ENCODE measurements at places on chromosomes 6 and 20.

GRCh38 chr6:17281100-17281496, at the start of gene RBM24:
Gene RBM24, plus strand, starts transcription at chr6:17281361. Its CDS starts 221 bp downstream, at chr6:17281582.
- peak; percentile 28 for DNase-seq

DNA sequence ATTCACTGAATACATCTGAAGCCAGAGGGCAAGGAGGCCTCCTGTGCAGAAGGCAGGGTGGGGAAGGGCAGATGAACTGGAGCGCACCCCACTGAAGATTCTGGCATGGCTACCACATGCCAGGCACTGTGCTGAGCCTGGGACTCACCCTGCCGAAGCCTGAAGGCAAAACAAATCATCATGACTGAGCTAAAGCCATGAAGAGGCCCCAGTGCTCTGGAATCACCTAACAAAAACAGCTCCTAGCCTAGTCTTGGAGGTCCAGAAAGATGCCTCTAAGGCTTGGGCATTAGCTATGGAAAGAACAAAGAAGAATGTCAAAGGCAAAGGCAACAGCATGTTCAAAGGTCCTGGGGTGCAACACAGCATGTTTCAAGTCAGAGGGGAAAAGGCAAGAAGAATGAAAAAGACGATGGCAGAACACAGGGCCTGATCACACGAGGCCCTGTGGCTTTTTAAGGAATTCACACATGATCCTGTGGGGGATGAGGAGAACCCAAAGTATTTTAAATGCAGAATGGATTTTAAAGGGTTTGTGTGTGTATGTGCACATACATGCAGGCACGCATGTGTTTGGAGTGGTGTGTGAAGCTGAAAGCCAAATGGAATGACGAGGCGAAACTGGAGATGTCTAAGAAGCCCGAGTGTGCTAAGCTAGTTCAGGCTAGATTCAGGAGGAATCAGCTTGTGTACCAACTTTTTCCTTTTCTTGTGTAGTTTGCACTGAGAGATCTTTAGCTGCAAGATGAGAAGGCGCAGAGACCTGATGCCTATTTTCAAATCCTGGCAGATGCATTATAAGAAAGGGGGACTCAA, 261.4 kb downstream of the ZNF217 start:
- DNase-seq: no peak

DNA sequence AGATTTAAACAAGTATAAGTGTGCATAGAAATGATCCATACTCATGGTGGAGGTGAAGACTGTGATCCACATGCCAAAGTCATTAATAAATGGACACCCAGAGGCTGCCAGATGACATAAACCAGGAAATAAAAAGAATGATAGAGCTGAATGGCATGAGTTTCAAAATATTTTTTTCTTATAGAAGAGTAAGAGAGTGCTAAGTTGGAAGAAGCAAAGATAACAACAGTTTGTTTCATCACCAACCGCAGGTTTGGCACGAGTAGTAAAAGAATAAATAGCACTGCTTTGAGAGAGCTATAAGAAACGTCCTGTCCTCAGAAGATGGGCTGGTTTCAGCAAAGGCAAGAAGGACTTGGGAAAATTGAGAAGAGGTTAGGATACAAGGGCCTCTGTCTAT, 246.9 kb downstream of the UBE3D start:
- DNase-seq: no peak

DNA sequence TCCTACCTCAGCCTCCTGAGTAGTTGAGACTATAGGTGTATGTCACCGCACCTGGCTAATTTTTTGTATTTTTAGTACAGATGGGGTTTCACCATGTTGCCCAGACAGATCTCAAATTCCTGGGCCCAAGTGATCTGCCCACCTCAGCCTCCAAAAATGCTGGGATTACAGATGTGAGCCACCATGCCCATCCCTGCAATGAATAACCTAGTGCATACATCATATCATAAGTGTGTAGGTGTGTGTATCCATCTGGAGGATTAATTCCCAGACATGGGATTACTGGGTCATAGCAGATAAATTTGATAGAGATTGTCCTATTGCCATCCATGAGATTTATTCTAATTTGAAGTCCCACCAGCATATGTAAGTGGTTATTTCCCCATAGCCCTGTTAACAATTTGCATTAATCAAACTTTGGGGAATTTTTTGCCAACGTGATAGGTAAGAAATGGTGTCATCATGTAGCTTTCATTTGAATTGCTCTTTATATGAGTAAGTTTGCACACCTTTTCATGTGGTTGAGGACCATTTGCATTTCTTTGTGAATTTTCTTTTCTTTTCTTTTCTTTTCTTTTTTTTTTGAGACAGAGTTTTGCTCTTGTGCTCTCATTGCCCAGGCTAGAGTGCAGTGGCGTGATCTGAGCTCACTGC, 29.9 kb upstream of the BACH2 start:
- no peak for DNase-seq

DNA sequence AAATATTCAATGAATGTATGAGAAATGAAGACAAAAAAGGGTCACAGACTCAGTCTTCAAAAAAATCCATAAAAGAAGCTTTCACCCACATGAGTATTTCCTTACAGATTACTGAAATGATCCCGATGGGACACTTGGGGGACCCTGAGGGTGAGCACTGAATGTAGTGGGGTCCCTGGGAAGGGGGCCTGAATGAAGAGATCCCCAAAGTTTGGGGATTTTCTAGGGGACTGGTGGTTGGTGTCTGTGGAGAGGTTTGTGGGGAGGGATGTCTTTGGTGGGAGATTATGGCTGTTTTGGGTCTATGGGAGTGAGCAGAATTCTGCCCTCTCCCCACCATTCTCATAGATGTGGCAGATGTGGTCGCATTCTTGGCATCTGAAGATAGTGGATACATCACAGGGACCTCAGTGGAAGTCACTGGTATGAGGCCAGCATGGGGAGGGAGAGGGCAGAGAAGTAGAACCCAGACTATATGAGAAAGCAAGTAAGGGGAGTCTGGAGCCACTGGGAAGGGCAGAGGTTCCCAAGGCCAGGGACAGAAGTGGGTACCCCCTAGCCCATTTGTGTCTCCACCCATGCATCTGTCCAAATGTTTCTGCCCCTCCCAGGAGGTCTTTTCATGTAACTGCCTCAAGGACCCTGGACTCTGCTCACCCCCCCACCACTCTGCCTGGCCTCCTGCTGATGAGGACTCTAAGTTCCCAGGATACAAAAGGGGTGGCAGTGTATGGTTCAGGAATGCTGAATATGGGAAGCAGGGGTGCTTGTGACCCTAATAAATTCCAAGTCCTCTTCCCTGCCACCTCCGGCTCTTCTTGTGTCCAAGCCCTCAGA, 1.8 kb downstream of the HSD17B8 start:
- DNase-seq: no peak

DNA sequence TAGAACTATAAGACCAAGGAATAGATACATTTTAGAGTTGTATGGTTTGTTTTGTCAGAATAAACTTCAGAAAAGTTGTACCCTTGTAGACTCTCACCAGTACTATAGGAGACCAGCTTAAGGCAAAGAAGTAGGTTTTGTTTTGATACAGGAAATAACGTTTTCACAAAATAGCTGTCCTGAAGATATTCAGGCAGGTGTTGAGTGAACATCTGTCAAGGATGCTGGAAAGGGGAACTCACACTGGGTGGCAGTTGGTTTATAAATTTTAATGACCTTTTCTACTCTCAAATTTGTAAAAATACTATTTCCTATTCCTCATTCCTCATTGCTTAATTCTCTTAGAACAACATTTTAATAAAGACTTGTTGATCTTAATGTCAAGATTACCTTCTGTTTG, 174.0 kb upstream of the MAN1A1 start:
- DNase-seq: no peak

DNA sequence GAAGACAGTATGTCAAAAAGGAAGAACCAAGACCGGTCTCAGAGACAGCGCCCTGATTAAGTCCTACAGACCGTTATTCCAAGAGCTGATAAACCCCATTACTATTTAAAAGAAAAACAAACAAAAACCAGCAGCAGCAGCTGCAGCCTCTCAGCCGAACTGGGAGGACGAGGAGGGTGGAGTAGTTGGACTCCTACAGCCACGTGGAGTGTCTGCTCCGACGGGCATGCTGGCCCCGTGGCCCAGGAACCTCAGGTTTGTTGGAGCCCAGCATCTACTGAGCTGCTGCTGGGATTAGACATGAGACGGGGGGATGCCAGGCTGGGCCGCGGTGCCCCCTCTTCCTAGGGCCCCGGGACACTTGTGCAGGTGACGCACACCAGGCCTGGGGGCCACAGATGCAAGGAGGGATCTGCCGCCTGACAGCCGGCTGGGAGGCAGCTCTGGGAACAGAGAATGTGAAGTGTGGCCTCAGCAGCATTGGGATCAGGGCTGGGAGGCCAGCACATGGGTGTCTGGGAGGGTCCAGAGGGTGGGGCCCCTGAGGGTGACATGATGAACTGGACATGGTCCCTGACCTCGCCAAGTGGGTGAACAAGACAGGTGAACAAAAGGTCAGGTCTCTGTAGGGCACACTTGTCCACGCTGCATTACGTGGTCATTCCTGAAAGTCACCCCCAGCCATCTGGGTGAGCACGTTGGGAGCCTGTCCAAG, 2.9 kb upstream of the ZBTB46 start:
- DNase-seq: no peak

GRCh38 chr6:6494677-6495076, 93.8 kb upstream of the LY86 start:
- no peak for DNase-seq

DNA sequence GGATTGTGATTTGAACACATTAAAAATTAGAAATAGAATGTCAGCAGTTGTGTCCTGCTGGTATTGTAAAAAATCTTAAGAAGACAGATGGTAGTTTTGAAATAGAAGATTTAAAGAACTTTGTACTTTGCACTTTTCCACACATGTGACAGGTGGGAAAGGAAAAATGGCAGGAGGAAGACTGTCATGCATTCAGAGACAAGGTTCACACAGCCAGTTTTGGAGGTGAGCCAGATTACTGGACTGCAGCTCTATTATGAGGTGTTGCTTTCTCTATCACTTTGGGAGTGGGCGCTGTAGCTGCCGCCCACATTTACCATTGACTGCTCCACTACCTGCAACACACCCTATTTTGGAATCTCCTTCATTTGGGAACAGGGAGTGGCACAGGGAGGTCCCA, 12.1 kb upstream of the NDUFAF4 start:
- DNase-seq: no peak

DNA sequence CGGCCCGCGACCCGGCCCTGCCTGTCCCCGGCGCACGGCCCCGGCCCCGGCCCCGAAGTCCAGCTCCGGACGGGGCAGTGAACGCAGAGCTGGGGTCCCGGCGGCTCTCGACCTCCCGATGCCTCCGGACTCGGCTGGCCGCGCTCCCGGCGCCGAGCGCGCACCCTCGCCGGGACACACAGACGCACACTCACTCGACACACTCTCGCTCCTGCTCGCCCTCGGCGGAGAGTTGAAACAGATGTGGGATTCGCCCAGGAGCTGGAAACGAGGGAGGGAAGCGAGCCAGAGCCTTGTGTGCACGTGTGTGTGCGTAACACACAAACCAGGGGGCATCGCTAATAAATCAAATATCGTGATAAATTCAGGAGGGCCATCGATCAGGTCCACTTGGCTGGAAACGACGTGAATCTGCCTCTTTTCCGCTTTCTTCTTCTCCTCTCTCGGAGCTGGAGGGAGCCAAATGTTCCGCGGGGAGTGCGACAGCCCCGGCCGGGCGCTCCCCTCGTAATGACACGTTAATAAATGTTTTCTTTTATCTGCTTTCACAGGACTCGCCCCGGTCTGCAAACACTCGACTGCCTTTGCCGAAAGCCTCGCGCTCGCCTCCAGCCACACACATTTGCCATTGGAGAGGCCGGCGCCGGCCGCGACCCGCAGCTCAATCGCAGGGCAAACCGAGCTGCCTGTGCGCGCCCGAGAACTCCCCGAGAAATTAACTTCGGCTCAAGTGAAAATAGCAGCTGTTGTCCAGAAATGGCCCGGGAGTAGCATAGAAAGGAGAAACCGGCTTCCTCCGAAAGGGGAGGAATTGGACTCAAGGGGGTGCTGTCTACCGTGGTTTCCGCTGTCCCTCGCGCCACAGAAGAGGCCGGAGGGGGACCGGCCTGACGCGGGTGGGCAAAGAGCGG, 828 bp upstream of the SULF2 start:
- no peak for DNase-seq

GRCh38 chr6:4553387-4553786, 222.8 kb upstream of the CDYL start:
- no peak for DNase-seq

DNA sequence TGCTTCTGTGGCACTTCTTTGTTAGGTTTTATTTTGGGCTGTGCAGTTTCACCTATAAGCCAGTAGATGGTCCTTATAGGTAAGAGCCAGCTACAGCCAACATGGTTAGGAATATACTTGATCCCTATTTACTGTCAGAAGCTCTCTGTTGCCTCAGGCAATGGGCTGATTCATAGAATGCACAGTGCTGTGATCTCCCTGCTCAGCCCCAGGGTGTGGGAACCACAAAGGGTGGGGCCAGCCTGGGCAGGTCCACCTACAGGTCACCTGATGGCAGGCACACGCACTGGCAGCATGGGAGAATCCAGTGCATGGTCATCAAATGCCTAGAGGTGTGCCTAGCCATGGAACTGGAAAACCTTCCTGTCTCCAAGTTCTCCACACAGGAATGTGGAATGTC, 191.9 kb downstream of the MOXD1 start:
- no peak for DNase-seq

DNA sequence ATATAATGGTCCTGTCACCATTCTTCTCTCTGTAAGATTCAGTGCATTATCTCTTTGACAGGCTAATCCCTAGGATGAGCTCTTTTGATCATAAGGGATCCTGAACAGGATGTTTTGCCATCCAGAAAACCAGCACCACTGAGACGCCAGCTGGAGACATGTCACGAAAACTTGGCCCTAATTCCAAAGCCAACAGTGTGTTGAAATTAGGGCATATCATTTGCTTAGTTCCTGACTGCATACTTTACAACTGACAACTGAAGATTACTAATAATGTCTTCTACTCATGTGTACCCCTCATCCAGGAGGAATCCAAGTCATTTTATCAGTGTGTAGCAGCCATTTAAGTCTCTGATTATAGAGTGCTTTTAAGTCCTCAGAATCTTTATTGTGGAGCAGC, 243.6 kb downstream of the KCNQ5 start:
- no peak for DNase-seq

DNA sequence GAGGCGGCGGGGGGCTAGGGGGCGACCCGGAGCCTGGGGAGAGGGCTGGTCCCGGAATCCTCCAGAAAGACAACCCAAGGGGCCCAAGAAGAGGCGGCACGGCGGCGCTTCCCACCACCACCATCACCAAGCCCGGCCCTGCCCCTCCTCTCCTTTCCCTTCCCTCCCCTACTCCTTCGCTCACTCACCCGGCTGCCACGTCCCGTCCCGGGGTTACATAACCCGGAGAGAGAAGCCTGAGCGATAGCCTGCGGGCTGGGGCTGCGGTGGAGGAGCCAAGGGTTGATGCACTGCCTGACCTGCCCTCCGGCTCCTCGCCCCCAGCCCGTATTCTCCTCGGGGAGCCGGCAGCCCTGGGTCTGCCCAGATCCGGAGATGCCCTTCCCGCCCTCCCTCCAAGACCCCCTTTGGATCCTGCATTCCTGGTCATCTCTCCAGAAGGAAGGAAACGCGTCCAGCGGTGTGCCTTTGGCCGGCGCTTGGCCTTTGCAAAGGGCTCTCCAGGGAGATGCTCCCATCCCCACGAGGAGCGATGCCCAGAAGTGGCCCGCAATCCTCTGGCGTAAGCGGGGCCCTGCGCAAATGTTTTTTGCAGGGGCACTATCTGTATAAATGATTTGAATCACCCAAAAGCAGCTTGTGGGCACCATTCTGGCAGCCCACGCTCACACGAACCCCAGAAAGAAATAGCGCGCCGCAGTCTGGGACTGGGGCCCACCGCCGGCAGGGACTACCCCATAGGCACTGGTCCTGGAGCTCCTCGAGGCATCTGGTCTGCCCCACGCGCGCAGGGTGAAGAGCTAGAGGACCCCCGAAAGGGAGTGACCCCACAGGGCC, 4.6 kb upstream of the CPXM1 start:
- DNase-seq: no peak

All from nucleus accumbens (tissue), 56 donors.